ENCODE measurements at places on chromosomes 4 and X.

GRCh38 chr4:15653864-15654592, 1.1 kb downstream of the FBXL5 start:
- DNase-seq, result no peak

- no peak for DNase-seq
These were observed 32.1 kb downstream of the TSPAN5 start for GRCh38 chr4:98626350-98626749.

DNA sequence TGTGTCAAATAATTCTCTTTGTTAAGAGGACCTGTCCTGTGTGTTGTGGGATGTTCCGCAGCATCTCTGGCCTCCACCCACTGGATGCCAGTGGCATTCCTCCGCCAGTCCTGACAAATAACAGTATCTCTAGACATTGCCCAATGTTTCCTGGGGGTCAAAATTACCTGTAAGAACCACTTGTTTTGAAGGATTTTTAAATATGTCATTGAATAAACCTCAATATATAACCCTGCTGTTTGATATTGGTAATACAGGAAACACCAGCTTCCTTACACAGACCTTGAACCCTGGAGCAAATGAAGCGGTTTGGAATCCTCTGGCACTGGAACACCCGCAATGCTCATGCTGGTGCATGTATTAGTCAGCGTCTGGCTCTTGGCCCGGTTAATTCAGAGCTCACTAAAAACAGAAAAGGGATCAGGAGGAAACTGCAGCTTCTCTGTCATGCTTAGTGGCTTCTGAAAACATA, 101.3 kb downstream of the TBL1X start:
- DNase-seq, result no peak

- DNase-seq, result no peak
These were observed 116.1 kb downstream of the AMMECR1 start for GRCh38 chrX:110201799-110202198.

GRCh38 chr4:16893141-16893651, 5.2 kb downstream of the LDB2 start:
- no peak for DNase-seq

DNA sequence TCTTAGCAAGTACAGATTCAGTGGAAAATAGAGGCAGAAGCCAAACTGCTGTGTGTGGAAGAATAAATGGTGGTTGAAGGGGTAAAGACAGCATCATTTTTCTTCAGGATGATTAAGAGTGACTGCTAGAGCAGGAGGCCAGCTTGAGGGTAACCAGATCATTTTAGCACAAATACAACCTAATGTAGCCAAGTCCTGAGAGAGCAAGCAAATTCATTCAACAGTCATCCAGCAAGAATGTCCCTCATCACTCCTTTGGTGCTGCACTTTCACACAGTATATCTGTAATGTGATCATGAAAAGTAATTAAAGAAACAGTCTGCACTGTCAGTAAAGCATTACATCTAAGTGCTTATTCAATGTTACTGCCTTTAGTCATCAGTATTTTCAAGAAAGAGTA, 44.8 kb downstream of the NPFFR2 start:
- DNase-seq, result no peak

DNA sequence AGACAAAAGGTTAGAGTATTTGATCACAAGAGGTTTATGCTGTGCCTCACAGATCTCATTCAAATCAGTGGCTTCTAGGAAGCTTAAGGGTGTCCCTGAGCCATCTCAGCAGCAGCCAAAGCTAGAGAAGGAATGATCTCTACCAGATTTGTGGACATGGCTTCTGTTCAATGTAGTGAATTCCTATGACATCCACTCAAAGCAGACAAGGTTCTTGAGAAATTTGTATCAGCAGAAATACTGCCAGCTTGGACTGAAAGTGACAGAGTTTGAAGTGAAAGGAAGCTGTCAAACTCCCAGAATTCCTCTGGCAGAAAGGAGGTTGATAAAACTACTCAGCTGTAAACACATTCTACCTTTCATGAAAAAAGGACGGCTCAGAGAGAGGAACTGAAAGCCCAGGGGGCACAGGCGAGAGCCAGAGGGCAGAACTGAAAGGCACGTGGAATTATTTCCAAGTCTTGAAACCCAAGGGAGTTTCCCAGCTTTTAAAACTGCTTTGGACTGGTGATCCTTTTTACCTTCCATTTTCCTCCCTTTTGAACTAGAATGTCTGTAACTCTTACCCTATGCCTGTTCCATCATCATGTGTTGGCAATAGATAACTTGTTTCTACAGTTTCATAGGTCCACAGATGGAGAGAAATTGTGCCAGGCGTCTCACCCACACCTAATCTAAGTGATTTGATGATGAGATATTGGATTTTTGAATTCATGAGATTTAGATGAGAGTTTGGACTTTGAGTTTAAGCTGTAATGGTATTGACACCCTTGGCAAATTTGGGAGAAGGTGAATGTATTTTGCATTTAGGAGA, 14.5 kb upstream of the MED14 start:
- no peak for DNase-seq

DNA sequence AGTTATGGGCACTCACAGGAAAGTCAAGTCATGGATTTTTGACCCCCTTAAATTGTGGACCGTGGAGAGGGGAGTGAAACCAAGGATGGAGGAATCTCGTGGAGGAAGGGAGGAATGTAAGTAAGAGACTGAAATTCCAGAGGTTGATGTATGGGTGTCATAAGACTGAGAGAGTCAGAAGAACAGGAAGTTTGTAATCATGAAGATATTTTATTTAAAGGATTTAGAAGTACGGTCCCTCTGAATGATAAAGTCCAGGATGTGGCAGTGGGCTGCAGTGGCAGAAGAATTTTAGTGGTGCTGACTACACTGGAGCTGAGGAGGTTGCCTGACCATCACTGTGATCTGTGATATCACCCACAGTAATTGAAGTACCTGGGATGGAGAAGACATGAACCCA, 57.8 kb downstream of the DCLK2 start:
- no peak for DNase-seq

DNA sequence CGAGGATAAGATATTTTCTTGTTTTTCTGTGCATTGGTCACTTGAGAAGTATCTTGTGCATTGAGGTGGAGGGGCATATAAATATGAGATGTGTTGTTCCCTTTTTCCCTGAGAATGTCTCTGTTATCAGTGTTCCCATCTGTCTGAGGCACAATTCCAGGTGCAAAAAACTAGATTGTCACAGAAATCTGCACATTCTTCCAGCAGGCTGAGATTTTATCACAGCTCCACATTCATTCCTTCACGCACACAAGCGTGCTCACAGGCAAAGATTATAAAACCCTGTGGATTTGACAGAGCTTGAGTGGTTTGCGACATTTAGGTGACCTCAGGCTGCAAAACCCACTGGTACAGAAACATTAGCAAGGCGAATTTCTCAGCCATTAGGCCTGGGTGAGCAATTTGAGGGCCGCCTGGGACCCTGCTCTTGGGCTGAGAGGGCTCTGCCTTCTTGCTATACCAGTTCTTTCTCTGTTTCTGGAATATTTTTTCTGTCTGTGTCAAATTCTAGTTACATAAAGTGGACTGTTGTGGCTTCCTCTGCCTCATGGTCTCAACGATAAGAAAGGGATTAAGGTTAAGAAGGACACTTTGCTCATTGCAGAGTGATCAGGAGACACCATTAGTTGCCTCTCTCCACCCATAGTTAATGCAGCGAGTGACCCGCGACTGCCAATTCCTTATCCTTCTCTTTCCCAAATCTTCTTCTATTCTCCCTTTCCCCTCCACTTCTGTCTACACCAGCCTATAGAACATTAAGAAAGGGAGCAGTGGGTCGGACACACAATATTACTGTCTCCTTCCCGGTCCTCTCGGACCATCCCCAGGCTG, 86.7 kb upstream of the C1QTNF7 start:
- DNase-seq, result no peak

DNA sequence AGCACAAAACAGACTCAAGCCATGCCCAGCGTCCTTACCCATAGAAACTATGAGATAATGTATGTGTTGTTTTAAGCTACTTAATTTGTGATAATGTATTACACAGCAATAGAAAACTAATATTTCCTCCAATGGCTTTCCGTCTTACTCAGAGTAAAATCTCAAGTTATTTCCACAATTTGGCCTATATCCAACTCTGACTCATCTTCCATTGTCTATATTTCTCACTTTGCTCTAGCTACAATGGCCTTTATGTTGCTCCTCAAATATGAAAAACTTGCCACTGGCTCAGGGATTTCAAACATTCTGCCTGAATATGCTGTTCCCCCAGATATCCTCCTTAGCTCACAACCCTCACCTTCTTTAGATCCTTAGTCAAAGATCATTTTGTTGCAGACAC, 31.6 kb downstream of the IQCM start:
- no peak for DNase-seq

DNA sequence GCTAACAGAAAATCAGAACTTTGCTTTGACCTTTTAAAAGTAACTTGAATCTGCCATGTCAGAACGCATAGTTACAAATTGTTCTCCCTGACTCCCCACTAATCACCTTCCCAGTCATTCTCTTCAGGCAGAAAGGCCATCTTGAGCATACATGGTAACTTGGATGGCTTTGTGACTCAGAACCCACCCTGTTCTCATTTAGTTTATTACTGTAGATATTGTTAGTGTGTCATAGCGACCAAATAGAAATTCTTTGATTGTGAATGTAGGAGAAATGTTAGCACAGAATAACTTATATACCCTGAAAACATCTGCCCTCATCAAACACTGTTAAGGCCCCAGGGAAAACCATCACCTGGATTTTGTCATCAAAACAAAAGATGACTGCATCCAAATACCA, 382.0 kb downstream of the MAGEB5 start:
- no peak for DNase-seq

GRCh38 chr4:36046026-36046425, 198.3 kb downstream of the ARAP2 start:
- no peak for DNase-seq

DNA sequence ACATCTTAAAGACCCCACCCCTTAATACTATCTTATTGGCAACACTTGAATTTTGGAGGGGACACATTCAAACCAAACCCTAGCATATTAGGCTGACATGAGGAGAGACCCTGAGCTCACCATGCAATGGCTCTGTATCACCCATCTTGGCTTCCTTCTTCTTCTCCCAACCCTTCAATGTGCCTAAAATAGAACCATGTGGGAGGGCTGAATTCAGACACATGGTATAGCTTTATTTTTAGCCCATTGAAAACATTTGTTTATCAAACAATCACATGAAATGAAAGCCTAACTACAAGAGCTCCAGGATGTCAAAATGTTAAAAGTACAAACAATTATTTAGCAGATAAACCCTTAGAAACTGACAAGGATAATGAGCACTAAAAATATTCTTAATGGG, 81.6 kb downstream of the RASL11B start:
- no peak for DNase-seq

- no peak for DNase-seq
These were observed 9.0 kb downstream of the FBXO8 start for GRCh38 chr4:174274436-174274835.

DNA sequence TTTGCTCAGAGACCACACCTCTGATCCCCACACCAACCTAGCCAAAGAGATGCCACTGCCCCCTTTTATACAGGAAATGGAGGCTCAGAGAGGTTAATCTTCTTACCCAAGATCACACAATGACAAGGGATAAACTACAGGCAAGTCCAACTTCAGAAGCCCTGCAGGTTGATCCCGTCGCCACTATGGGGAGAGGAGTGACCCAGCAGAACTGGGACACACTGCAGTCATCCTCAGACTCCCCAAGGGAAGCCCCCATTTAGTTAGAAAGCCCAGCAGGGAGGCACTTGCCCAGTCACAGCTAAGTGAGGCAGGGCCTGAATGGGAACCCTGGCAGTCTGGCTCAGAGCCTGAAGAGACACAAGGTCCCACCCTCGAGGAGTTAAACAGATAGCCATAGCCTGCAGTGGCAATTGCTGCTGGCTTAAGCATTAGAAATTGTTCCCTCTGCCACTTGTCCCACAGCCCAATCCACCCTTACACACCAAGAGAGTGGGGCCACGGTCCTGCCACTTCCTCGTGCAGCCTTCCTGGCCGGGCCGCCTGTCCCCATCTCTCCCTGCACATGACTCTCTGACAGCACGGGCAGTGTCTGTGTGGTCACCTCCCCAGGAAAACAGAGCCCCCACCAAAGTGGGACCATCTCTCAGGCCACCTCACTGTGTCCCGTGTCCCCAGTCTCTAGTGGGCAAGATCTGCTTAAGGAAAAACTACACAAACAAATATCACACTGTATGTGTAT, 2.7 kb downstream of the JAKMIP1 start:
- no peak for DNase-seq

DNA sequence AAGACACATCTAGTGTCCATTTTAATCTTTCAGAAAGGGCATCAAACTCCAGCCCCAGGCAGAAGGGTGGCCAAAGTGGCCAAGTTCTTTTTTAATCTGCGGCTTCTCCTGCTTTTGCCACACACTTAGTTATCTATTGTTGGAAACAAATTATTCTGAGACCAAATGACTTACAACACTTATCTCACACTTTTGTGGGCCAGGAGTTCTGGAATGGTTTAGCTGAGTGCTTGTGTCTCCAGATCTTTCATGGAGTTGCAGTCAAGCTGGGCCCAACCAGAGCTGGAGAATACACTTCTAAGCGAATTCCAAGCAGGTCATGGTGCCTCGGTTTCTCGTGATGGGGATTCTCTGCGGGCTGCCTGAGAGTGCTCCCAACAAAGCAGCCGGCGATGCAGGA, 4.0 kb downstream of the TXK start:
- DNase-seq, result no peak

DNA sequence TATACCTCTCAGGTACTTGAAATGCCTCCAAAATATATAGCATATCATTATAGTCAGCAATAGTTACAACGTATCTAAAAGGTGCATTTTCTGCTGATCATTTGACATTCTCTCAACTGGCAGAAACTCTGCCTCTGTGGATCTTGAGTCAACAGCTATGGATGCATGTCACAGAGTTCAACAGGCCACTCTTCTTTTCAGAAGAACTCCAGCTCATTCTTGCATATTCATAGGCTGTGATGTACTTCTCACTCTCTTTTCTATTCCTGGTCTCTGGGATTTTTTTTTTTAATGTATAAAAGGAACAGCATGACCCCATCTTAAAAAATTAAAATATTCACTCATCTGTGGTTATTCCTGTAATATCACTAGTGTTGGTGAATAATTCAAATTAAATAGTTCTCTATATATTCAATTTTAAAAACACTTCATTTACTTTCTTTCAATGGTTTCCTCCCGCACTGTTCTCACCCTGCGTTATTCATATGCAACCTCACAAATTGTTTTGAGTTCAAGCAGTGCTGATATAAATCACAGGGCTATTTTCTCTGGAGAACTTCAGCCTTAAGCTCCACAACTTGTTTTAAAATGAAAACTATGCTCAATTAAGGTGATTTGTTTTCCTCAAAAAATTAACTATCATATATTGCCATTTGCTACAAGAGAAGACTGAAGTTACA, 1111.2 kb upstream of the ADGRL3 start:
- no peak for DNase-seq

DNA sequence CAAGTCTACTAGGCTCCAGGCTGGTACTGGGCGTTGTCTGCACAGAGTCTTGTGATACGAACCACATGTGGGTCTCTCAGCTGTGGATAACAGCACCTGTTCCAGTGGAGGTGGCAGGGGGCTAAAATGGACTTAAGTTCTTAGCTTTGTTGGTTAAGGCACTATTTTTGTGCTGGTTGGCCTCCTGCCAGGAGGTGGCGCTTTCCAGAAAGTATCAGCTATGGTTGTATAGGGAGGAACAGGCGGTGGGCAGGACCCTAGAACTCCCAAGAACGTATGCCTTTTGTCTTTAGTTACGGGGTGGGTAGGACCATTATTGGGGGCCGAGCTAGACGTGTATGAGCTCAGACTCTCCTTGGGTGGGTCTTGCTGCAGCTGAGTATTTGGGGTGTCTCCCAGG, 1138.4 kb downstream of the PCDH19 start:
- no peak for DNase-seq
